ENCODE measurements at places on chromosomes 3 and 15.

DNA sequence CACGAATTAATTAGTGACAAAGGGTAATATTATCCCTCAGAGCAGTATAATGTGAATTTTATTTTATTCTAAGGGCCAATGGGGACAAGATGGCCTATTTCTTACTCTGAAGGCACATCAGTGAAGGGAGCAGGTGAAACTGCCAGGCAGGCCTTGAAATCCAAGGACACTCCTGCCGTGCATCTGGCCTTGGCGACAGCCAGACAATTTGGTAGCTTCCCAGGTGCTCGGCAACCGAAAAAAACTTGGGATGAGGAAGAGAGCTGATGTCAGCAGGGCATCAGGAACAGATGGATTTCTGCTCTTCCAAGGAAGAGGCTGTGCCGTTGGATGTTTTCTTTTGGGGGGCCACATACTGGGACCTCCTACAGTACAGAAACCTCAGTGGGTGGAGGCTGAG lies 83.2 kb upstream of the ADAMTSL3 start:
- DNase-seq = no peak

GRCh38 chr15:48538941-48539340 lies 106.6 kb downstream of the FBN1 start:
- no peak for DNase-seq

DNA sequence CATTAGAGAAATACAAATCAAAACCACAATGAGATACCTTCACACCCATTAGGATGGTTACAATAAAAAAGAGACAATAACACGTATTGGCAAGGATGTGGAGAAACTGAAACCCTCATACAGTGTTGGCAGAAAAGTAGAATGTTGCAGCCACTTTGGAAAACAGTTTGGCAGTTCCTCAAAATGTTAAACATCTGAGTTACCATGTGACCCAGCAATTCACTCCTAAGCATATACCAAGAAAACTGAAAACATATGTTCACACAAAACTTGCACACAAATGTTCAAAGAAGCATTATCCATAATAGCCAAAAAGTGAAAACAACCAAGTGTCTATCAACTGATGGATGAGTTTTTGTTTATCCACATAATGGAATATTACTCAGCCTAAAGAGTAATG lies 166.9 kb upstream of the FAM3D start:
- DNase-seq = no peak

DNA sequence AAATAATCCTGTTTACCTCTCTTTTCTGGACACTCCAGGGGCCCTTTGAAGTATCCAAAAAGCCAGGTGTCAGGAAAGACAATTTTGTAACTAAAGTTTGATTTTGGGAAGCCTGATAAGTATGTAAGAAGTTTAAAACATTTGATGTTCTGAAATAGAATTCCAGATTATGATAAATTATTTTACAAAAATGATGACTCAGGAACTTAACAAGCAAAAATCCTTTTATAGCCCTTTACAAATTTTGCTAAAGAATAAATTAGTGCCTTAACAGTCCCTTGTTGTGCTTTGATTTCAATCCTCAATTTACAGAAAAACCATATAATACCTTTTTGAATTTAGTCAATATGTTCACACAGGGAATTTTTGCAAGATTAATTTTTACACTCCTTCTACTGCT lies 38.1 kb downstream of the IL1RAP start:
- no peak for DNase-seq

DNA sequence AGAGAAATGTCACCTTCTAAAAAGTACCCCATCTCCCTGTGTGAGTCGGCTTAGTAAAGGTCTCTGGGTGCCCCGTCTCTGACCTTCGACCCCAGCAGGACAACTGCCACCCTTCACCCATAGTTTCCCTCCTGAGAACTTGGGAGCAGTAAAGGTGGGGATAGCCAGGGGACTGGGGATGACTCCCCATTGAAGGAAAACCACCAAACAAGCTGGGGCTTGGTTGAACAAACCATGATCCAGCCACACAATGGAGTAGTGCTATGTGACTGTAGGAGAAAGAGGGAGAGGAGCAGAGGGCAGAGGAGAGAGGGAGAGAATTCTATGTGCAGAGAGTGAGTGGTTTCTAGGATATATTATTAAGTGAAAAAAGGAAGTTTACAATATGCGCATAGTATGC lies 33.7 kb downstream of the IDH3A start:
- DNase-seq = no peak

- DNase-seq = no peak
Observed at GRCh38 chr15:87639305-87640011, 617.1 kb downstream of the NTRK3 start.

GRCh38 chr3:10351013-10351735 lies 30.3 kb upstream of the SEC13 start:
- DNase-seq = no peak

- no peak for DNase-seq
Observed at GRCh38 chr3:54424292-54424691, 301.9 kb downstream of the CACNA2D3 start.

- peak; percentile 8 for DNase-seq
Observed at GRCh38 chr15:84982301-84982920, 755 bp downstream of the PDE8A start.

DNA sequence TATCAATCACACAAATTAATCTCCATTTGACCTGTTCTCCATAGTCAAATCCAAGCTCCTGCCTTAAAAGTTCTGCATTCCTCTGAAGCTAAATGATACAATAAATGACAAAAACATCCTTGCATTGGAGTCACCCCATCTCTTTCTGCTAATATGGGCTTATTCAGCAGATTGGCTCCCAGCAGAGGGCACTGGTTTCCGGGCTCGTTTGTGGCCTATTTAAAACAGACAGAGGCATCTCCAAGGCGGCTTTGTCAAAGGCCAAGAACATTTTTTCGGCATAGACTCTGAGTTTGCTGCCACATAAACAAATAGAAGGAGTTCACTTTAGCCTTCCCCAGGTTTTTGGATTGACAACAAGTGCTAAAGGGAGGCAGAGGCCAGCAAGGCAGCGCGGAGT lies 204.4 kb upstream of the RASGRP1 start:
- no peak for DNase-seq

GRCh38 chr15:77017091-77017660 lies 22.2 kb downstream of the PSTPIP1 start:
- no peak for DNase-seq

GRCh38 chr3:13414040-13414729 lies 5.9 kb downstream of the NUP210 start:
- peak; percentile 58 for DNase-seq

DNA sequence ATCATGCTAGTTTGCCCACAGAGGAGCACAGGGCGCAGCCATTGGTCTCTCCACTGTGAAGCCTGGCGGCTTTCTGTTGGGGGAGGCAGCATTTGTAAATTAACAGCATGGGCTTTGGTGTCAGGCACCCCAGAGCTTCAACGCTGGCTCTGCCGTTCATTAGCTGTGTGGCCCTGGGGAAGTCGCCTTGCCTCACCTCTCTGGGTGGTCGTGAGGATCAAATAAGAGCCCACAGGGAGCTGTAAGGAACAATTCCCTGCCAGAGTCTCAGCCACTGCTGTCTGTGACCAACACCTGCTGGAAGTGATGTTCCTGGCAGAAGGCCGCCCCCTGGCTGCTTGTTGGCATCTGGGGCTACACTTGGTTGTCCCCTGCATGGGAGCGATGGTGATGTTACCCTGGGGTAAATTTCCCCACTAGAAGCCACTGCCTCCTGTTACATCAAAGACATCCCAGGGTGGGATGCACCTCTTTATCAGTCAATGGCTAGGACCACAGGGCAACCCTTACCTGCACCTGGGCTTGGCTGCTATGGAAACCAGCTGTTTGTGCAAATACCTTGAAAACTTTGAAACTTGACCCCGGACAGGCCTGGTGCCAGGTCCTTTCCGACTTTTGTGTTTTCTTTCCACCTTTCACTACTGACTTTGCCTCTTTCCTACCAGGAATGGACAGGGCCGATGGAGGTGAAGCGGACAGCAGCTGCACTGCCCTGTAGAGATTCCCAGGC lies 36.9 kb downstream of the DNASE1L3 start:
- DNase-seq = no peak

DNA sequence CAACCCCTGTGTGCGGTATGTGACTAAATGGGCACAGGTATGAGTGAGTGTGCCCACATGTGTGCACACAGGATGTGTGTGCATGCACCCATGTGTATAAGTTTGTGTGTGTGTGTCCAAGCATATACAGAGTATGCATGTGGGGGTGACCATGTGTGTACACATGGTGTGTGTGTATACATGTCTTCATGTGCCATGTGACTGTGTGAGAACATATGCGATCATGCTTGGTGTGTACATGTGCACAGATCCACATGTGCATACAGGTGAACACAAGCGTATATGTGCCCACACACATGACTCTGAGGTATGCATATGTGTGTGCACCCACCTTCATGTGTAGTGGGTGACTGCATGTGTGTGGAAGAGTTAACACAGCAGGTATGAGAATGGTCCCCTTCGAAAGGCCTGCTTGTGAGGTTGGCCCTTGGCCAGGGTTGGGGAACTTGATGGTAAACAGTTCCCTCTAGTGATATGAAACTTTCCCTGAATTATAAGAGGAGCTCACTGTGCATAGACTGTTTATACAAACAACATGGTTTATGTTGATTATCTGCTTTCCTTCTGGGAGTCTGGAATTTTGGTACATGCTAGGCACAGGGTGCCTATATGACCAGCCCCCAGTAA lies 10.3 kb downstream of the PFKFB4 start:
- no peak for DNase-seq

- no peak for DNase-seq
Observed at GRCh38 chr15:69114331-69114928, 46.0 kb upstream of the GLCE start.

GRCh38 chr3:49511639-49512038 lies 41.6 kb downstream of the DAG1 start:
- DNase-seq = no peak

DNA sequence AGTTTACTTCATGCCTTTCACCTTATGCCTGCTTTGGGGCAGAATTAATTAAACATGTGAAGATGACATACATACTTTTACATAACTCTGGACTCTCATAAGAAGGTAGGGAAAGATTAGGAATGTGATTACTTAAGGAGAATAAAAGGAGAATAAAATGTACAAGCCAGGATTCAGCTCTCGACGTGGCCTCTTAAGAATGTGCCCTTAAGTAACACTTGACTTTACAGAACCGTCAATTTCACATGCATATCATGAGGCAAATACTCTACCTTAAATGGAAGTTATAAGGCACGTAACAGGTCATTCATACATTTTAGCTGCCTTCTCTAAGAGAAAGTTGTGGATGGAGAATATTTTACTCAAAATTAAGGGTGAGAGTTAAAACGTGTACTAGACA lies 263.7 kb upstream of the LMCD1 start:
- no peak for DNase-seq

DNA sequence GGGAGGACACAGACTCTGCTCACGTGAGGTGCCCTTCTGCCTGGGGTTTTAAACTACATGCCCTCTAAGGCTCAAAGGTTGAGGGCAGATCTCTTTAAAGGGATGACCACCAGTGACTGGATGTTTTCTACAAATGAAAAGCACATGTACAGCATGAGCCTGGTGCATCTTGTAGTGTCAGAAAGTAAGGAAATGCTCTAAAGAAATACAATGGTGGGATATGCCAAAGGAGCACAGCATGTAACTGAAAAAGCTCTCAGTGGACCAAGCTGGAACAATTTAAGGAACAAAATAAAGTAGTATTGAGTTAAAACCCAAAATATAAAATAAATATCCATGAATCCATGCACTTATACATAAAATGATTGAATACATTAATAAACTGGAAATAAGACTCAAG lies 78.3 kb upstream of the SEMA6D start:
- no peak for DNase-seq

DNA sequence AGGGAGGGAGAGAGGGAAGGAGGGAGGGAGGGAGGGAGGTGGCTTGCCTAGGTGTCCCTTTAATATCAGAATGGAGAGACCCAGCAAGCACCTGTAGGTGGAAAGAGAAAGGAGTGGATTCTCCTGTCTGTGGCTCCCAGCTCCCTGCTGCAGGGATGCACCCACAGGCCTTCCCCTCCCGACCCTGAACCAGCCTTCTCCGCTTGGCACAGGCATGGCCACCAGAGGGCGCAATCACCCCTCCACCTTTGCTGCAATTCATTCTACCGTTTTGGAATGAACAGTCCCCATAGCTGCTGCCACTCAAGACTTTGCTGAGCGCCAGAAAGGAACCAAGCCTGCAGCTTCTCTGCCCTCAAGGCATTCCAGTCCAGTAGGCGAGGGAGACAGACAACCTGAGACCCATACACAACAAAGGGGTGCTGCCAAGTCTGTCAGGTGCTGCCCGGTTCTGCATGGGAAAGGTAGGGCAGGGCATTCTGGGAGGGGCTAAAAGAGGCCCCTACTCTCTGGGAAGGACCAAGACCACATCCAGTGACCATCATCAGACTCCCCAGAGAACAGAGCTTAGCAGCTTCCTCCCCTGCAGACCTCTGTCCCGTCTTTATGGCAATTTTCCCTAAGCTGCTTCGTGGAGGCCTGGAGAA lies 4.9 kb downstream of the TLR9 start:
- DNase-seq = peak; percentile 66

GRCh38 chr15:68572309-68572708 lies 6.5 kb upstream of the CORO2B start:
- no peak for DNase-seq

- DNase-seq = no peak
Observed at GRCh38 chr15:53384417-53384816, 375.0 kb downstream of the WDR72 start.

DNA sequence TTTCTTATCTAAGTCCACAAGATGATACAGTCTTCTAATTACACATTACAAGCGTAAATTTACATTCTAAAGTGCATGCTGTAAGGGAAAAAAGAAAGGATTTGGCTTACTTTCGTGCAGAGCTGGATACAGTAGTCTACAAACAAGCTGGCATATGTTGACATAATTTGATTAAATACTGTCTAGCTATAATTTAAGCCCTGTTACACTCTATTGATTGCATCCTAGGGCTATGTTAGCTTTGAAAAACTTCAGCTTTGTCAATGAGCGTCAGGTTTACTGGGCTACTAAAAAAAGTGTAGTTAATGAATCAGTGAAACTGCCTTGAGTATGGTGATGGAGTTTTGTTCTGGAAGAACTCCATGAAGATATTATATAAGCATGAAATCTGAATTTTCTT lies 24.5 kb upstream of the PLCL2 start:
- no peak for DNase-seq

GRCh38 chr15:86756688-86757087 lies 677.0 kb downstream of the AGBL1 start:
- DNase-seq = no peak

GRCh38 chr15:48722764-48723661 lies 77.5 kb upstream of the FBN1 start:
- no peak for DNase-seq

- DNase-seq = no peak
Observed at GRCh38 chr3:128076483-128077201, 24.4 kb downstream of the SEC61A1 start.

GRCh38 chr15:67068710-67069400 lies 3.5 kb downstream of the SMAD3 start:
- DNase-seq = no peak

- DNase-seq = no peak
Observed at GRCh38 chr3:133905376-133905775, 9.7 kb upstream of the RAB6B start.

DNA sequence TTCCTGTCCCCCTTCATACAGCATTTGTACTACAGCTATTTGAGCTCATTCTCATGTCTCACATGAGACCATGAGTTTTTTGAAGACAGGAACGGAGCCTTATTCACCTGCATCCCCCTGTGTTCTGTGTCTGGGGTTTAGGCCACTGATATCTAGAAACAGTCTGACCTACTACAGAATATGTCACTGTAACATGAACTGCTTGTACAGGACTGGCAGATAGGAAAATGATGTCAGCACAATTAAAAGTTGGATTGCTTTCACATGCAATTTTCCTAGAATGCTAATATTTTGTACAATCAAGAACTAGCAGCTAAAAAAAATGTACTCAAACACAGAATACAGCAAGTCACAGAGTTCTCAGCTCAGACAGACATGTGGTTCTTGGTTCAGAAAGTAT lies 90.8 kb upstream of the FGF12 start:
- no peak for DNase-seq
